Stimulated activated CD4-positive, alpha-beta T cell treated with anti-CD3 and anti-CD28 coated beads, Interleukin-4, amount 100 ng/mL, for 1 hour (primary cell): ENCODE measurements at places on chromosomes 3 and 15.

- DNase-seq: no peak
These were observed 2.1 kb upstream of the GABRA5 start for GRCh38 chr15:26864664-26865191.

DNA sequence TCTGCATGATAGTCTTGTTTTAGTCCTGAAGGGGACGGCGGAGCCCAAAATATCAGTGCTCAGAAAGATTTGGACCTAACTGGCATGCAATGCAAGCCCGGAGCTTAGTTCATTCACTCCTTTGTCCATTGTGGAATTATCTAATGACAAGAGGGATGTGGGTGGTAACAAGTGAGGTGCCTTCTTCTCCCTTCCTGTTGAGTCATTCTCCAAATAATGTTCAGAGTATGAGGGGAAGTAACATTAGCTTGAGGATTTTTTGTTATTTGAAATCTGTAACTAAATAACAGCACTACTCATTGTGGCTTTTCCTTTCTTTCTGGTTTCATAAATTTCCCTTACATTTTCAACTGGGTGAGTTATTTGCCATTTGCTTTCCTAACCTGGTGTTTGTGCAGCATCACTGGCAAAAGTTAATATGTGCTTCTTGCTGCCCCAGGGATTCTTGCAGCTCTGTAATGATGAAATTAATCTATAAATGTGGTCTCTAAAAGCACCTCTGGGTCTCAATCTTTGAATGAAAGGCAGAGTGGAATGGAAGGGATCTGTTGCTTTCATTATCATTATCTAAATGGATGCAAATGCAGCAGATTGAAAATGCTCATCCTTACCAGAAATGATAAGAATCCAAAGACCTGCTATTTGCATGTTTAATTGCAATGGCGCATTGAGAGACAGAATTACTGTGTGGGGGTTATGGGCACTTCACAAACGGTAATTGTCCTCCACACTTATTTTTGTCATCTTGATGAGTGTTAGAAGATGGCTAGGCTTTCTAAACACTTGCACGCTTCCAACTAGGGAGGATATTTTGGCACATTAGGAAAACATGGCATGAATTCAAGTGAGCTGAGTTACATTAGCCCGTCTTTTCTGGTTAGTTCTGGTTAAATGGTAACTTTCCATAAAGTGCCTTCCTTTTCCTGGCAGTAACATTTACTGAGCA, 89.9 kb upstream of the MITF start:
- DNase-seq: no peak

- DNase-seq: no peak
These were observed 69.5 kb upstream of the GUCA1C start for GRCh38 chr3:109023167-109023566.

DNA sequence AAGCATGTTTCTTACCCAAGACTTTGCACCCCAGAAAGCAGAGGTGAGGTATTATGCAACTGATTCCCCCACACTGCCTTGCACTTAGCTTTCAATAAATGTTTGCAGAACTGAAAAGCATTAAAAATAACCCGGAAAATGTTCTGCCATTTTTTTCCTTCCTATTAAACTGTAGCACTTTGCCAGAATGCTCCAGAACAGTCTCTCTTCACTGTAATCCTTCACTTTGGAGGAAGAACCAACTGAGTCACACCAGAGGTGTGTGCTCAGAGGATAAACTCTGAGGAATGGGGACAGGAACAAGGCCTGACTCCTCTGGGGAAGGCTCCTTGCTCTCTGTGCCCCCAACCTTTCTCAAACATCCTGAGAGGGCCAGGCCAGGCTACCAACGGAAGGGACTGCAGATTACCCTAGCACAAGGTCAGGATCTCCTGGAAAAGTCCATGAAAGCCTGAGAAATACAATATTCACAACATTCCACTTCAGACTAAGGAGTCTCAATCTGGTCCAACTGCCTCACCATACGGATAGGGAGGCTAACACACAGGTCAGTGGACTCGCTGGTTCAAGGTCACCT, 19.0 kb downstream of the ANP32A start:
- no peak for DNase-seq

GRCh38 chr15:50148362-50148963, 29.4 kb upstream of the ATP8B4 start:
- DNase-seq: no peak

DNA sequence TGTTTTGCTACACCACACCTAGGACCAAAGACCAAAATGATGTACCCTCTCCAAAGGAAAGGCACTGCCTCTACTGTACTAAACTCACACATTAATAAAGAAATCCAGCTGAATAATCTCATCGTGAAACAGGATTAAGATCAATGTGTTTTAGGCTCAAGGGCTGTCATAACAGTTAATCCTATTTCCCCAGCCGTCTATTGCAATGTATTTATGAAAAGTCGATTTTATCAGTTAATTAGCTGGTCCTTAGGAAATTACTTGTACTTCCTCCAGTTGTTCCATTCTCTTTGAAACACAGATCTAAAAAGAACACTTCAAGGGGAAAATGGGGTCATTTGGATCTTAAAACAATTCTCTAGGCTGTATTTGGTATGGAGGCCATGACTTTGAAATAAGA, 8.5 kb downstream of the ETV5 start:
- DNase-seq: no peak

GRCh38 chr15:92586966-92587365, 68.6 kb downstream of the FAM174B start:
- DNase-seq: no peak

- no peak for DNase-seq
These were observed 38.6 kb downstream of the TAFA4 start for GRCh38 chr3:68893600-68894239.

GRCh38 chr15:75620841-75621391, 4.6 kb downstream of the SNUPN start:
- DNase-seq: no peak

DNA sequence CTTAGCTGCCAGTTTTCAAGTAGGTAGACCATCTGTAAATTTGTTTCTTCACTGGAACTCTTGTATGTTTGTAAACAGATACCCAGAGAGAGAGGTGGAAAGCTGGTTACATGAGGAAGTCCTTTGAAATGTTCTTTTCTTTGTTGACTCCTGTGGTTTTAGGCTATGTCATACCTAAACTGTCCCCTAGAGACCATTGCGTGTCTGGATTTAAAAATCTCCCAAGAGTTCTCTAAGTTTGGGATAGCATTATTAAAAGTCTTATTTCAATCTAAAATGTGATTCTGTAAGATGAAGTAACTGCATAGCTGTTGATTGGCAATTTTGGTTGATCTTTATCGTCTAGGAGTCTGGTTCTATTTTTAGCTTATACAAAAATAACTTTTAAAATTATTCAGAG, 127.2 kb downstream of the GHSR start:
- no peak for DNase-seq

- DNase-seq: no peak
These were observed 125.8 kb downstream of the ECT2 start for GRCh38 chr3:172876297-172876696.

DNA sequence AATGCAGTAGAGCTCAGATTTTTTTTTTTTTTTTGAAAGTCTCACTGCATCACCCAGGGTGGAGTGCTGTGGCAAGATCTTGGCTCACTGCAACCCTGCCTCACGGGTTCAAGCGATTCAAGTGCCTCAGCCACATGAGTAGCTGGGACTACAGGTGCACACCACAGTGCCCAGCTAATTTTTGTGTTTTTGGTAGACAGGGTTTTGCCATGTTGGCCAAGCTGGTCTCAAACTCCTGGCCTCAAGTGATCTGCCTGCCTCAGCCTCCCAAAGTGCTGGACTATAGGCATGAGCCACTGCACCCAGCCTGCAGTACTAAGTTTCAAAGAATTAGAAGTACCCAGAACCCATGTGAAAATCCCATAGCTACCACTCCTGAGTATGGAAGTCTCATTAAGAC, 14.5 kb downstream of the TRIM59 start:
- DNase-seq: no peak

GRCh38 chr3:60752809-60753208, 498.4 kb downstream of the FHIT start:
- DNase-seq: no peak

DNA sequence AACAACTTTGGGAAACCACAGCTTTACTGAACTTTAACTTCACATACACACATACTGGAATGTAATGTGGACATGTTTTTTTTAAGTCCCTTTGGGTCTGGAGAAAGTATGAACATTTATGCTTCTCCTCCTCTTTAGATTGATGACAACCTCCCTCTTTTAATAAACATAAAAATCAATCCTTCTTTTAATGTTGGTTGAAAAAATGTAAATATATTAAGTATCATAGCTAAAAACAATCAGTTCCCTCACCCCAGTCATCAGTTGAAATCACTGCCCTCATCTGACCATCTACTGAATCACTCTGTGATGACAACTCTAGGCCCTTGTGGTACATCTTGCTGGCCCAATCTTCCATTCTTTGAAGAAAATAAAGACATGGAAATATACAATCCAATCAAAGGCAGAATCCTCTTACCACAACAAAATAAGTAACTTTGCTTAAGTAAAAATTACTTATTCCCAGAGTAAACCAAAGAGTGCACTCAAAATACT, 6.4 kb downstream of the AAGAB start:
- no peak for DNase-seq

DNA sequence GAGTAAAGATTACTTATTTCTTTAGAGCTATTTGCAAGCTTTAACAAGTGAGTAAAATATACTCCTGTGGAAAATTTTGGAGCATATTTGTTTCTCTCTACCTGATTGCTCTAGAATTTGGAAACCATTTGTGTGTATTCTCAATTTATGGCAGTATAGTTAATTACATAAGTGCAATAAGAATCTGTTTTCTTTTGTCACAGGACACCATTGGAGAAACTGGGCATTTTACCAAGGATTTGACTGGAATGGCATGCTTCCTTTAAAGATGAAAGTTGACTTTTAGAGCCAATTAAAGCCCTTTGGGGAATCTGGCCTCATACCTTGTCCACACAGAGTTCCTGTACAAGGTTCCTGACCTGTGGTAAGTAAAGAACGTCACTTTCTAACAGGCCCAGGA, 38.4 kb downstream of the PAQR5 start:
- no peak for DNase-seq

GRCh38 chr3:161672478-161672877, 175.9 kb downstream of the OTOL1 start:
- no peak for DNase-seq

DNA sequence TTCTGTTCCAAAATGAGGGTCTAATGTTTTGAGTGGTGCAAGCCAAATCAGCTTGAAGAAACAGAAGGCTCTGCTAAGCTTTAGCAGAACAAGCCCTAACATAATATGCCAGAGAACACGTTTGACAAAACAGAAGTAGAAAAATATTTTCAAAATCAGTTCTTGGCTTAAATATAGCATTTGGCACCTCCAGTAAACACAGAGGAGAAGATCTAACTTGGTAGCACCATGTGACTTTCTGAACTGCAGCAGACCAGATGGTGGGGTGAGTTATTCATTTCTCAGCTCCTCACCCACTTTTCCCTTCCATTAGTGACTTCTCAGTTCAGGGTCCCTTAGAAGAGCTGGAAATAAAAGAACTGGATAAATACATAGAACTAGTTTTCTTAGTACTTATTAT, 395.8 kb downstream of the MAGI1 start:
- no peak for DNase-seq

- DNase-seq: no peak
These were observed 134.9 kb downstream of the GAP43 start for GRCh38 chr3:115758076-115758763.

DNA sequence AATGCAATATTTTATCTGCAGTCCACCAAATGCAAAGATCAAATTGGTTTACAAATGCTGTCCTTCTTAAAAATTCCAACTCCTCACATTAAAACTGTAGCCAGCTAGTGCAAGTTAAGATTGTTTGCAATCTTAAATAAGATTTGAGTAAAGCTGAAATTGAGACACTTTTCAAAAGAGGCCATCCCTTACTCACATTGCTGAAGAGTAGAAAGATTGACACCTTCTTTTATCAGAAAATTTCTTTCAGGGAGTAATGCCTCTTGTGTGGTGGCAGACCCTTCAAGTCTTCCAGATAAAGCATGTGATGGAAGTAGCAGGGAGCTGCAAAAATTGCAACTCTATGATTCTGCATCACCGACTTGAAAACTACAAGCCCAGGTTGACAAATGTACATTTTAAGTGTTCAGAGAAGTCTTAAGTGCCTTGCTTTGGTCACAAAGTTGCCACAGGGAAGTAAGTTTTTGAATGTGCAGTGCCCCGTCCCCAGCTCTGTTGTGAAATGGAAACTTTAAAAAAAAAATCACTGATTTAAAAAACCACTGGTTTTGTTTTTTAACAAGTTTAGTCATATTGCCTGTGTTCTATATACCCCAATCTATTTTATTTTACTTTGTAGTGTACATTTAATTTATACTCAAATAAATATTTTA, 12.6 kb downstream of the CD86 start:
- no peak for DNase-seq

DNA sequence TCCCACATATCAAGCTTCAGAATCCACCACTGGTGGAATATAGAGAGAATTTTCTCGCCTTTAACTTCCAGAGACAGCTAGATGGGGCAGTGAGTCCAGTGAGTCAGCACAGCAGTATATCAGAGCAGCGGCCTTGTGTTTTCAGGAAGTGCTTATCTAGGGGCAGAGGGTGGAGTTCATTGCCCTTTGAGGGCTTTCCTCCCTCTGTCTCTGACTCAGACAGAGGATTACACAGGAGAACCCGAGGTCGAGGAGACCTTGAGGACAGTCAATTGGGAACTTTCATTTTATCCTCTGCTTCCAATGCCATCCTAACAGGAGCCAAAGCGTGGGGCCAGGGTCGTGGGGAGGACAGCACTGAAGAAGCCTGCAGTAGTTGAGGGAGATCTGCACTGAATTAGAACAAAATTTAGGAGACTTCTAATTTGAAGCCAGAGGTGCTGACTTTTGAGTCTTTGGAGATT, 109.6 kb upstream of the UMPS start:
- DNase-seq: peak; percentile 4

GRCh38 chr3:122770521-122771202, 23.0 kb downstream of the HSPBAP1 start:
- no peak for DNase-seq

DNA sequence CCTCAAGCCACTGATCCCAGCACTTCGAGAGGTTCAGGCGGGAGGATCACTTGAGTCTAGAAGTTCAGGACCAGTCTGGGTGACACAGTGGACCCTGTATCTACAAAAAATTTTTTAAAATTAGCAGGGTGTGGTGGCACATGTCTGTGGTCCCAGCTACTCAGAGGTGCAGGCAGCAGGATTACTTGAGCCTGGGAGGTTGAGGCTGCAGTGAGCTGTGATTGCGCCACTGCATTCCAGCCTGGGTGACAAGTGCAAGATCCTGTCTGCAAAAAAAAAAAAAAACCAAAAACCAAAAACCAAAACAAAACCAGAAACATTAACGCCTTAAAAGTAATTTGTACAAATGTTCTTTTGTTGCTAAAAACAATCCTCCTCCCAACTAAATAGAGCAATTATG, 27.9 kb upstream of the SLC12A8 start:
- DNase-seq: no peak

GRCh38 chr3:188518835-188519452, 365.0 kb downstream of the LPP start:
- no peak for DNase-seq

DNA sequence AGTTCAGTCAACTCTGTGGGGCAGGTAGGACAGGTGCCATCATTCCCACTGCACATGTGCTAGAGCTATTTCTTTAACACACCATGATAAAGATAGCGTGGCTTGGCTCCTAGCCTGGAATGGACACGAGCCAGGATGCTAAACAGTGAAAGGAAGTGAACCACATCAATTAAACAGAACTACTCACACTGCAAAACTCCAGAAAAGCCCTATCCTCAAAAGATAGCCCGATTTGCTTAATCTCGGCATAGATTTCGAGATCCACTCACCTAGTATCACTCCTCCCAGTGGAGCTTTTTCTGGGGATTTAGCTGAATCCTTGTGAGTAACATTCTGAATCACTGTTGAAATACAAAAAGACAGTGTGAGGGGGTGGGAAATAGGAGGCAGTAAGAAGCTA, 118.0 kb downstream of the ABI3BP start:
- no peak for DNase-seq

- DNase-seq: no peak
These were observed 1337.9 kb upstream of the EPHA6 start for GRCh38 chr3:95476534-95476933.
